ENCODE measurements at places on chromosomes 4 and X.

DNA sequence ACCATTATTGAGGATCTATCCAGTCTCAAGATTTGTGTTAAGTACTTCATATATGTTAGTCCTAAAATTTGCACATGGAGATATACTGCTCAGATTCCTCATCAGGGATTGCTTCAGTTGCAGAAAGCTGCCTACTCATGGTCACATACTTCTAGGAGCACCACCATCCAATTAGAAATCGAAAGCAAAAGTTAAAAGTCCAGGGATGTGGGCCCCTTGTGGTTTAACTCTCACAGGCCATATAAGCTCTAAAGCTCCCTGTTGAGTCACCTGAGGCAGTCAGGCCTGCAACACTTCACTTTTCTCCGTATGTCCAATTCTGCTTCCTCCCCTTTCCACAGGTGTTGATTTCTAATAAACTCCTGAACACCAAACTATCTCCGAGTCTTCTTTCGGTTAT, 84.2 kb downstream of the CNOT6L start:
- no peak for DNase-seq

GRCh38 chrX:77014377-77015372, 432.5 kb upstream of the FGF16 start:
- no peak for DNase-seq

- DNase-seq = no peak
Measured at GRCh38 chr4:89022426-89023128, 34.4 kb downstream of the FAM13A start.

DNA sequence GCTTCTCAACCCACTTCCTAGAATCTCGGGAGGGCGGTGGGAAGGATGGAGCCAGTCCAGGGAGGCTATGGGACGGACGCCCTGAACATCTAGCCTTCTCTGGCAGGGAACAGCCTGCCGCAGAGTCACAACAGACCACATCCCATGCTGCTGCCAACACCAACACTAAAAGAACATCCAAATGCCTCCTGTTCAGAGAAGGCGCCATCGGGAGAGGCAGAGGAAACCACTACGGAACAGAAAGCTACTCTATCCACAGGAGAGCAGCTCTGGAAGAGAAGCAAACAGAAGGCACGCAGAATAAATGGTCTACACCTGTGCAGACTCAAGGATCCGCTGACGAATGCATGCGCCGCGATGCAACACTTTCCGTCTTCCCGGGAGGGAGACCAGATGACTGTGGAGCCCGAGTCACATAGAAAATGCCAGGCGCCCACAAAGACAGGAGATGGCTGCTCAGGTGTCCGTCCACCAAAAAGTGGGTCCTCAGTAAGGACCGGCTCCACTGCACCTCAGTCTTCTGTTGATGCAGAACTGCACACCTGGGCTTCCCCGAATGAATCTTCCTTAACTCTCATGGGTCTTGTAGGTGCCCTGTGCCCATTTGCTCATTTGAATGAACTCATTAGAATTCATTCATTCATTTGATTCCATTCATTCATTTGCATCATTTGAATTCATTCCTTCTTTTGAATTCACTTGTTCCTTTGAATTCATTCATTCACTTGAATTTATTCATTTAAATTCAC, 217.5 kb downstream of the DHRSX start:
- DNase-seq = no peak

DNA sequence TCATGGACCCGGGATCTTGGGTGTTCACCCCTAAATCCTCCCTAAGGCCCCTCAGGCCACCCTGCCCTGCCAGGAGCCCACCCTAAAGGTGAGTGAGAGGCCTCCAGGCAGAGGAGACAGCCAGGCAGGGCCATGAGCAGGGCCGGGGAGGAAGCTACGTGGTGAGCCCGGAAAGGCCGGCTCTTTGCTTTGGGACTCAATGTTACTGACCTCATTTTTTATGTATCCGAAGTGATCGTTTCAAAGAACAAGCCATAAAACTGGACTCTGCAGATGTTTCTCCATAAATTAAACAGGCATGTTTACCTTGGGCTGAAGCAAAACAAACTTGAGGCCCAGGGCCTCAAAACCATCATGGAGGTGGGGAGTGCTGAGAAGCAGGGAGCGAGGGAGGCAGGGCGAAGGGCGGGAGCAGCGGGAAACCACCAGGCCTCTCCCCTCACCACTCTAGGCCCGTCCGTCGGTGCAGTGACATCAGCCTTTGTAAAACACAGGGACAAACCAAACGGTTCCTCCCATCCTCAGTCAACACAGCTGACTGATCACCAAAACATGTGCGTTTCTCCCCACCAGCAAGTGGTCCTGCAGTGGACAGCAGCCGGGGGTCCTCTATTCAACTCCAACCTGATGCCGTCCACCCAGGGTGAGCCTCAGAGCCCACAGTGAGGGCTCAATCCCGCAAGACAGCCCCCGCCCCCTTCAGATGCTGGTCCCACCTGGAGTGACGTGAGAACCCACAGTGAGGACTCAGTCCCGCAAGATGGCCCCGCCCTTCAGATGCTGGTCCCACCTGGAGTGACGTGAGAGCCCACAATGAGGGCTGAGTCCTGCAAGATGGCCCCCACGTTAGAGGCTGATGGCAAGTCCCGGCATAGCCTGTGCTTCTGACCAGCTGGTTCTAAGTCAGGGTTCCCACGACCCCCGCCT, 102.9 kb upstream of the LRPAP1 start:
- no peak for DNase-seq

- peak; percentile 52 for DNase-seq
Measured at GRCh38 chr4:183505611-183506388, 942 bp downstream of the ING2 start.

GRCh38 chrX:96551322-96551872, 133.2 kb upstream of the DIAPH2 start:
- DNase-seq = no peak

DNA sequence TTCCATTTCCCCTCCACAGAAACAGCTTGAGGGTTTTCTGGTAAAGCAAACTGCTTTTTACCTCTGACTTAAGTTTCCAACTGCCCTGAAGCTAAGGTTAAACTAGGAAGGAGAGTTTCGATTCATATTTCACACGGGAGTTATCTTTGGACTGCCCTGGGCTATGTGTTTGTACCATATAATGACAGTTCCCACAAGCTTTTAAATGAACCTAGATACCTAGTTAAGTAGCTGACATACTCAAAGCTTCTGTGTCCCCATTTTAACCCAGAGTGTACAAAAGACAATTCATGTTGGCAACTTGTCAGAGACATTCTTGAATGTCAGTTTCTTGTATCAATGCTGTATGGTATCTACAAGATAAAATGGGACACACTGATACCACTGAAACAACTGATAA, 1296.6 kb upstream of the IGFBP7 start:
- DNase-seq = no peak

GRCh38 chr4:6502147-6502546, 29.7 kb upstream of the PPP2R2C start:
- DNase-seq = no peak

DNA sequence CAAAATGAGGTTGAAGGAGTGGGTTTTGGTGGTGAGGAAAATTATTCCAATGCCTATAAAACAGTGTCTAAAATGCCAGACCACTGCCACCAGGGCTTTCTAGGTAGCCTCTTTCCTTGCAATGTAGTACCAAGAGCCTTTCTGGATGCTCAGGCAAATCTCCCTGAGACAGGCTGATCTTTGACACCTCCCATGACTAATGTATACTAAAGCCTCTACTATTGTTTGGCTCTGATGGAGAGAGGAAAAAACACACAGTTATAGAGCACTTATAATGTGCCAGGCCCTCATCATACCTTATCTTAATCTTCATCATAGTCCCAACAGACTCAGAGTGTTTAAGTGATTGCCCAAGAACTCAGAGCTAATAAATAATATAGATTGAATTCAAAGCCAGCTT, 5.8 kb downstream of the MTMR8 start:
- DNase-seq = no peak

GRCh38 chr4:155072417-155072816, 136.0 kb upstream of the NPY2R start:
- DNase-seq = no peak

- DNase-seq = no peak
Measured at GRCh38 chr4:179225594-179225993, 1783.4 kb upstream of the AGA start.

DNA sequence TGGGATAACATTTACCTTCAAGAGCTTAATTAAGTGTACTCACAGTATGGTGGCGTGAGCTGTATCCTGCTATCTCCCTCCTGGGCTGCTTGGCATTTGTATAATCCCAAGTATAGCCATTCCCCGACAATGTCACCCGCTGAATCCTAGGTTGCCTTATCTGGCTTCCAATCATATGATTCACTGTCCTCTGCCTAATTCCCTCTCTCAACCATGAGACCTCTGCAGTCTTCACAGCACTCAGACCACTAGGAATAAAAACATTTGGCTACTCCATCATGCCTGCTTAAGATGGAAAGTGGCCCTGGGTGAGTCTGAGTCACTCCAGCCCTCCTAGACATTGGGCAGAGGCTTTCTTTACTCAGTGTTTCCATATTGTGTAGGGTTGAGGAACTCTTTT, 28.9 kb upstream of the WDFY3 start:
- no peak for DNase-seq

DNA sequence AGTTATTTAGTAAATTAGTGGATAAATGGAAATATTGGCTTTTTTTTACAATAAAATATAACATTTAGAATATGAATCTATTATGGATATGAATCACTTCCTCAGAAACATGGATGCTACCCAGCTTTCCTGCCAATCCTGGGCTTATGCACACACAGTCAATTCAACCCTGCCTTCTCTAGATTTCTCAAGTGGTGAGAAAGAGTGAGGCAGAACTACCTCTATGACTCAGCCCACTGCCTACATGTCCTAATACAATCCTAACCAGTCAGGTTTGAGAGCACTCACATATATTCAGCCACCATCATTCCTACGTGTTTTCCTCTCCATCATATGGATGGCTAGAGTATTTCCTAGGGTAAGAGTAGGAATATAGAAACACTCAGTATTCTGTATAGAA, 91.1 kb upstream of the ANKRD50 start:
- no peak for DNase-seq

DNA sequence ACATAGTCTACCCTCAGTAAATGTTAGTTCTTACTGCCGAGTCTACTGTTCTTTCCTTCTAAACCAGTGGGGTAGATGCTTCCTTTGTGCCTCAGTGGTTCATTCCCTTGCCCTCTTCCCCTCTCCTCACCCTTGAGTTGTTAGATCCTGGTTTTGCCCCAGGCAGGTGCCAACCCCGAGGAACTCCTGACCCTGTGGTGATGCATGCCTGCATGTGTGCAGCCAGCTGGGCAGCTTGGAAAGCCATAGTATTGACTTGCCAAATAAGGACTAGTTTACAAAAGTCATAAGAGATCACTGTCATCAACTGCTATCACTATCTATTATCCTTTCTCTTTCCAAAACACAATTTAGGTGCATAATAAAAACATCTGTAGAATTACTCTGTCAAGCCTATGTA, 50.9 kb downstream of the REPS2 start:
- no peak for DNase-seq

DNA sequence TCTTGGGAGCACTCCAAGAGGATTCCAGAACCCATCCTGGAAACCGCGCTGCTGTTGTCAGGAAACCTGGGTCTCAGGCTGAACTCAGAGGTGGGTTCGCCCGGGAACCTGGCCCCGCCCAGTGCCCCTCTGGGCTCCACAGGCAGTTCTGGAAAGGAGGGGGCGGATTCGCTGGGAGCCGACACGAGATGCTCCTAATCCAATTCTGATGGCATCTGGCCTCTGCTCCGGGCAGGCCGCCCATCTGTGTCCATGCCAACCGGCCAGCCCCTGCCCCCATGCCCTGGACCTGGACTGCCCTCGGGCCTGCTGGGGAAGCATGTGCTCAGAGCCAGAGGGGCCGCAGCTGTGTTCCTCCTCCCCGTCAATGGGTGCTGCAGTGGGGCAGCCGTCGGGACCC, 21.0 kb downstream of the ATP2B3 start:
- no peak for DNase-seq

GRCh38 chr4:169159624-169160171, 111.1 kb downstream of the SH3RF1 start:
- no peak for DNase-seq

DNA sequence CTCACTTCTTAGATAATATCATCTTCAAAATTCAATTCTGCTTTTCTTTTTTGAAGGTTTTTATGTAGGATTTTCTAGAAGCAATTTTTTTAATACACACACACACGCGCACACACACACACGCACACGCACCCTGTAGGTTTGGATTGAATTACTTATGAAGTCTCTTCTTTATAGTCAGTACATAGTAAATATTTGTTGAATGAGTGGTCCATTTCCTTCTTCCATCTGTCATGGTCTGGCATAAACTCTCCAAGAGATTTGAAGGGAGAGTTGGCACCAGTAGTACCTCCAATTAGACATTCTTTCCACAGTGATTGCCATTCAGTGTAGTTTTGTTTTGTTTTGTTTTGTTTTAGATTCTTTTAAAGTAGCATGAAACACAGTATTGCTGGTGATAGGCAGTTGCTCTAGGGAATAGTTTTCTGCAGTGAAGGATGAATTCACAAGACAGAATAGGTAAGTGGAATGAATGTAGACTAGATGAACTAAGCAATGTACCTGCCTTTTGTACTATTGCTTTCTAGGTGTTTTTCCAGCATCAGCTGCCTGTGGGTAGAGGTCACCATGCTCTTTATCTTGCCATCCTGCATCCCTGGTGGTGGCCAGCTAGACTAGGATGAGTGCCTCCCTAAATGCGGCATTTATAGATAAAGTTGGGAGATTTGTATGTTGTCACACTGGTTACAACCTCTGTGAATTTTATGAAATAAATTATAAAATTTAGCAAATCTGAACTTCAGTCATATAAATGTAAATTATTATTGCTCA, 20.5 kb downstream of the PDLIM5 start:
- no peak for DNase-seq

DNA sequence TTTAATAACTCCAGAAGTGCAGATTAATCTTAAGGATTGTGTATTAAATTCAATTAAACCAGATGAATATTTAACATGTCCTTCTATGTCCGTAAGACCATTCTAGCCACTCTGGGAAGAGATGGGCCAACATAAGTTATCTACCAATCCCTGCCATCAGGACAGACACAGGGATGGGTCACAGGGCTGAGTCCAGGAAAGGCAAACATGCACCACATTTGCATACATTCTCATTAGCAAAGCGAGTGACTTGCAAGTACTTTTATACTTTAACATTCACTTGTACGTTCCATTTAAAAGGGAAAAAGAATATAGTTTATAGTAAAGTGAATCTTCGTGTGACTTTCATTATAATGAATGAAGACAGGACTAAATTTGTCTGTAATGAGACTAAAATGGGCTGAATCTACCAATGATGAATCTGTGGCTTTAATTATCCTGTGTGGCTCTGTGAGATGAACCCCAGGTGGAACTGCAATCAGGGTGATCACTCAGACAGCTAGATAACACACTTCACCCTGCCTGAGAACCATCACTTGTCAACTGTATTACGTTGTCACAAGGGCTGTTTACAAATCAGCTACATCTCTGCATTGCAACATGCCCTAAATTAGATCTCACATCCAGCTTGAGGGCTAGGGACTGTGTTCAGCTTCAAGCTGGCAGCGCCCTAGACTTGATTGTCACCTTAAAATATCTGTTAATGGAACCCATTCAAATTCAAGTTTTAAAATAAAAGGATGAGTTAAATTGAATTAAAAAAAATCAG, 77.2 kb downstream of the SH3KBP1 start:
- DNase-seq = no peak
